LoVo (cell line): ENCODE measurements at places on chromosomes 3 and 15.

- DNase-seq, result no peak
Observed at GRCh38 chr3:73727117-73727821, 102.5 kb upstream of the PDZRN3 start.

- DNase-seq, result no peak
Observed at GRCh38 chr3:126927846-126928245, 55.1 kb upstream of the PLXNA1 start.

- DNase-seq, result no peak
Observed at GRCh38 chr15:90364251-90364650, 12.2 kb downstream of the ZNF774 start.

GRCh38 chr15:39273717-39274411 is 307.0 kb upstream of the THBS1 start:
- peak; percentile 55 for DNase-seq

DNA sequence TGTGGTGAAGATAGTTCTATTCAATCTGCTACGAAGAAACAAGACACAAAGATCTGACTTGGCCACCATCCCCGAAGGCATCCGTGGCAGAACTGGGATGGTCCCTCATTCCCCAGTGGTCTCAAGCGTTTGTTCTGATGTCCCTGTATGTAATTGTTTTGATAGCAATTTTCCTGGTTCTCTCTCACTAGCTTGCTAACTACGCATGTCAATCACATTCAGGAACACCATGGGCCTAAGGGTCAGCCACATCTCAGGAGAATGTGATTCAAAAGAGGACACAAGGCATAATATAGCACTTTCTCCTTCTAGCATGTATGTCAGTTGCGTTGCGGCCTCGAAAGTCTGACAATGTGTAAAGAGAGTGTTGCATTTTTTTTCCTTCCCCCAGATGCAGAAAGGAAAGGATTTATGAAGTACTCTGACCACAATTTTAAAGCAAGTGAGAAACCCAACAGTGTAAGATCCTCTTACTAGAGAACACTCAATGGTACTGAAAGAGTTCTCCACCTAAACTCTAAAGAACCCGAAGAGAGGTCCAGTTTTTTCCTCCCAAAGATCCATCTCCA is 32.0 kb upstream of the TCF12 start:
- DNase-seq, result no peak

DNA sequence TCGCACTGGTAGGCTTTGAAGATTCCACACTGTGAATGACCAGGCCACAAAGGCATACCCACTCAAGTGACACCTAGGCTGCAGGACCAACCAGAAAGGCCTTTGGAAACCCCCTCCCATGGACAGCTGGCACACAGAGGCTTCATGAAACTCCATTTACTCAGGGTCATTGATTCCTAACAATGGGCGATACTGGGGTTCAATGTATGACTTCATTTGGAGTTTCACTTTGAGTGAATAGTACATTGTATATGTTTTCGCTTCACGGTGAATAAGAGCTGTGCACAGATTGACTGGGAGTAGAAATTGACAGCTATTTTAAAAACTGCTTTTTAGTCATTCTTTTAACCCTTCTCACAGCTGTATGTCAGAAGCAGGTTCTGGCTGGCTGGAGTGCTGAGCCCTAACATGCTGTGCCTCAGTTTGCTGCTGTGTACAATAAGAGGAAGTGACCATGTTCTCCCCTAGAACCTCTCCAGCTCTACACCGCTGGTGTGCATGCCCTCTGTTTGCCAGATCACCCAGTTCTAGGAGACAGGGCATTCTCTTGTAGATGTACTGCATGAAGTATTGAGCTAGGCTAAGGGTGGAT is 15.4 kb upstream of the CX3CR1 start:
- no peak for DNase-seq

- DNase-seq, result no peak
Observed at GRCh38 chr3:63538919-63539318, 113.6 kb upstream of the SNTN start.

GRCh38 chr3:121957674-121958415 is 63.6 kb downstream of the SLC15A2 start:
- no peak for DNase-seq

- no peak for DNase-seq
Observed at GRCh38 chr15:49737127-49737526, 116.3 kb downstream of the DTWD1 start.

DNA sequence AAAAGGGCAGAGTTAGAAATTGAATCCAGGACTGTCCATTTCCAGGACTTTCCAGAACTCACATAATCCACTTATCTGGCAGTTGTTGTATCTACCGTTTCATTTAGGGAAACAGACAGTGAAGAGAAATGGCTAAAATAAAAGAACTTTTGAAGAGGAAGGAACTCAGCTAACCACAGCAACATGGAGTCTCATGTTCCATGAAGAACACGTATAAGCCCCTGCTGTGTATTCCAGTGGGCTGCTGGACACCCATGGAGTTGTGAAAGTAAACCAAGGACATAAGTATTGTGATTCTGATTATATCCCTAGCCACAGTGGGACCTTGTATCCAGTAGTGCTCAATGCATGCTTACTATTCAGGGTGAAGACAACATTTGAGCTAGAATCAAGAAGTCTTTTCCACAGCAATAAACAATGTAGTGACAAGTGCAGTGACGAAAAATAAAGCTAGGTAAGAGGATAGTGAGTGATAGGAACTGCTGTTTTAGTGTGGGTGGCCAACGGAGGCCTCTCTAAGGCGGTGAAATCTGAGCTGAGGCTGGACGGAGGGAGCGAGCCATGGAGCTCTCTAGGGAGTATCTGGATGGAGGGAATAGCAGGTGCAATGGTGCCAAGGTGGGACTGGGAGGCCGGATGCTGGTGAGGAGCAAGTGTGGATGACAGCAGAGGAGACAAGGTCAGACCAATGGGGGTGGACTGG is 26.8 kb upstream of the TRH start:
- no peak for DNase-seq

DNA sequence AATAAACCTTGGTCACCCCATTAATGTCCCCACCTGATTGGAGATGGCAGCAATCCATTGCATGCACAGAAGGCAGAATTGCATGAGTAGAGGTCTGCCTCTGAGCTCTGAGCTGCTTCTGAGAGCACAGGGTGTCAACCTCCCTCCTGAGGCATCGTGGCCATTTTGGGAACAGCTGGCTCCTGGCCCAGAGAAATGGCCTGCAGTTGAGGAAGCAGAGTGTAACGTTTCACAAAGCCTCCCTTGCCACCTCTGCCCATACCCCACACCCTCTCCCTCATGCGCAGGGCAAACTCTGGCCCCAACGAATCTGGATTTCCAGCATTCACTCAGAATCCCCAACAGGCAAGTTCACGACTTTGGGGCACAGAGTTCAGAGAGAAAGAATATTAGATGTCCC is 198.9 kb downstream of the ADAMTS9 start:
- DNase-seq, result no peak

DNA sequence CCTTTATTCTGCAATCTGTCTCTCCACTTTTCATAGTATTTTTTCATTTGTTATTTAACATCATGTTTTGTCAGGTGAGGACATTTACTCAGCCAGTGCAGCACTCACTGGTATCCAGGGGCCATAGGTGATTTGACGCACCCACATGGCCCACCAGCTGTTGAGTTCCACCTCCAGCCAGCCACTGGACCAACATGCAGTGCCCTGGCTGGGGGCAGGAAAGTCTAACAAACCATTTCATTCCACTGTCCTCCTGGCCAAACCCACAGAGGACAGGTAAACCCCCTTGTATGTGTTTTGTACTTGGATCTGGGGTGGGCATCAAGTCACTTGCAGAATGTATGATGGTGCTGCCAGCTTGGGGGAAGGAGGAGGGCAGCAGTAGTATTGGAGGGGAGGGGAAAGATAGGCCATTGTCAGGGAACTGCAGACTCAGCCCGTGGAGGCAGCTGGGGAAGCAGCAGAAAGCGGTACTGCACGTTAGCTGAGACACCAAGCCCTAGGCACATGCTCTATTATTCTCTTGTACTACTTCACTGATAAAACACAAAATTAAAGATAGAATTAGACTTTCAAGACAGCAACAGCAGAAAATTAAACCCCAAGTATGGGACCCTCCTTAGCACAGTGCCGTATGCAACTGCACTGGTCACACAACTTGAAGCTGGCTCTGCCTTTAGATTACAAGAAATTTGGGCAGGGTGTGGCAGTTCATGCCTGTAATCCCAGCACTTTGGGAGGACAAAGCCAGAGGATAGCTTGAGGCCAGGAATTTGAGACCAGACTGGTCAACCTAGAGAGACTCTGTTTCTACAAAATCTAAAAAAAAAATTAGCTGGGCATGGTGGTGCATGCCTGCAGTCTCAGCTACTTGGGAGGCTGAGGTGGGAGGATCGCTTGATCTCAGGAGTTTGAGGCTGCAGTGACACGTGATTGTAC is 15.4 kb upstream of the RPL24 start:
- no peak for DNase-seq
